GM13976 (cell line): ENCODE measurements at places on chromosomes 7 and 10.
A peak's percentile ranks its signal among the peaks of the same experiment; 100 is the strongest.

GRCh38 chr10:26445411-26446031 lies 7.4 kb downstream of the APBB1IP start:
- no peak for DNase-seq

GRCh38 chr7:134829380-134829986 lies 50.0 kb downstream of the CALD1 start:
- no peak for DNase-seq

GRCh38 chr10:122126763-122127659 lies 138.0 kb downstream of the TACC2 start:
- DNase-seq = no peak

GRCh38 chr10:112949875-112950507 lies at the start of gene TCF7L2:
Gene TCF7L2 (plus strand): TSS chr10:112950247. CDS start chr10:112950757, 510 bp downstream.
- peak; percentile 65 for DNase-seq

GRCh38 chr10:119818889-119819270 lies 53.8 kb downstream of the MCMBP start:
- DNase-seq = no peak

DNA sequence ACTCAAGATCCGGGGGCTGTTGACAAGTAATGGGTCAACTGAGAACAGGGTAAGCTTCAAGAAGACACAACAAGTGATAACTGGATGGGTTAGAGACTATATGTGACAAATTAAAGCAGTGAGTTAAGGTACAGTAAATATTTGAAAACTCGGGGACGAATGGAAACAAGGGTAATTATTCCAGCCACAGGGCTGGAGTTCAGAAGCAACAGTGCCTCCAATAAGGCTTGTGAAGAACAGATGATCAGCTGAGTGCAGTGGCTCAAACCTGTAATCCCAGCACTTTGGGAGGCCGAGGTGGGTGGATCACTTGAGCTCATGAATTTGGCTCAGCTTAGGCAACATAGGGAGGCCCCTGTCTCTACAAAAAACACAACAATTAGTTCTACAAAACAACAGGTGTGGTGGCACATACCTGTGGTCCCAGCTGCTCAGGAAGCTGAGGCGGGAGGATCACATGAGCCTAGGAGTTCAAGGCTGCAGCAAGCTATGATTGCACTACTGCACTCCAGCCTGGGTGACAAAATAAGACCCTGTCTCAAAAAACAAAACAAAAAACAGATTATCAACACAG lies 20.5 kb upstream of the DLD start:
- DNase-seq = no peak

- DNase-seq = no peak
Measured at GRCh38 chr7:110372685-110373084, 718.2 kb upstream of the LRRN3 start.

- DNase-seq = no peak
Measured at GRCh38 chr10:3446221-3446620, 273.6 kb upstream of the PITRM1 start.

DNA sequence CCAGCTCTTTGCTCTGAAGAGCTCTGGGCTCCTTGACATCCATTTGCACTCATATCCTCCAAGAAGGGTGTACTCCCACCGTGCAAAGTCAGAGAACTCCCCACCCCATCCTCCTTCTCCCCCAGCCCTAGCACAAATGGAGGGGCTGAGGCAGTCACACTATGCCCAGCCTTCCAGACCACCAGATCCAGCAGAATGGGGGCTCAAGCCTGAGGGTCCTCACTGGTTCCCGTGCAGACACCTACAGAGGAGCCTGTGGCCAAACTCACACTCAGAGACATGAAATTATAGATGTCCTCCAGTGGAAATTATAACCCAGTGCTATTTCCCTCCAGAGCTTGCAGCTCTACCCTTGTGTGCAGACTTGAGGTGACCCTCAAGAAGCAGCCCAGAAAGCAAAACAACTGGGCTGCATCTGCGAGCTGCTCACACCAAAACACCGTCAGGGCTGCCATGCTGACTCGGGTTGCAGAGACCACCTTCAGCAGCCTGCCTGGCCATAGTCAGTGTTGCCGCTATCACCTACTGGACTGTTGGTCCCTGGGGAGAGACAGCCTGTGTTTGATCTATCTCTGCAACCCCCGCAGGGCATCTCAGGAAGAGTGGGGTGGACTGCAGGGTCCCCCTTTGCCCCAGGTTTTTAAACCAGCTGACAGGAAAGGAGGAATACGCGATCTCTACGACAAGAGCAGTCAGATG lies 7.4 kb downstream of the ZNF488 start:
- DNase-seq = peak; percentile 10

GRCh38 chr10:131093346-131093745 lies 218.2 kb downstream of the TCERG1L start:
- DNase-seq = no peak

DNA sequence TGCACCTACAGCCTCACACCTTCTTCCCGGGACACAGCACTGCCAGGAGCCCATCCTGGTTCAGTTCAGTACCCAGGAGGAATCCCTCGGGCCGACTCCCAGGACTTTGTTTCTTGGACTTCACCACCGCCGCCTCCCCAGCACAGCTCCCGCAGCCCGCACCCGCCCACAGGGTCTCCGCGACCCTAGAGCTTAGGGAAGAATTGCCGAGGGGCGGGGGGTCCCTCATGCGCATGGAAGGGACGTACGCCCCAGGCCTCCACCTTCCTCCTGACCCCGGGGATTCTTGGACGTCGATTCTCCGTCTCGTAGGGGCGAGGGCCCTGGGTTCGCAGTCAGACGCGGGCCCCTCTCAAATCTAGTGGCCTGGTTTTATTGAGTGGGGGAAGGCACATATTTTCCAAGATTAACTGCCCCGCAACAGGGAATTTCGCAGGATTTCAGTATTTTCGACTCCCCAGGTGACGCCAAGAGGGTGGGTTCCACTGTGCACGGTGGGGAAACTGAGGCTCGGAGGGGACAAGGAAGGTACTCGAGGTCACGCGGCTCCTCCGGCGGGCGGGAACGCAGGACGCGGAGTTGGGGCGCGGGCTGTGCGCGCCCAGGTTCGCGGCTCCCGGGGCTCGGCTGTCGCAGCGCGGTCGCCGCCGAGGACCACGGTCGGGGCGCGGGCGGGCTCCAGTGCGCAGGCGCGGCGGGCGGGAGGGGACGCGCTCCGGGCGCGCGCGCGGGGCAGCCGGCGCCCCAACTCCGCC lies at the start of gene ADCY1:
Gene ADCY1 (plus strand): TSS at position 708 of the 755 bp plus-strand sequence. CDS start 176 bp downstream, outside the sequence.
- DNase-seq = peak; percentile 84

- DNase-seq = no peak
Measured at GRCh38 chr10:77043420-77043763, 594.2 kb downstream of the KCNMA1 start.

DNA sequence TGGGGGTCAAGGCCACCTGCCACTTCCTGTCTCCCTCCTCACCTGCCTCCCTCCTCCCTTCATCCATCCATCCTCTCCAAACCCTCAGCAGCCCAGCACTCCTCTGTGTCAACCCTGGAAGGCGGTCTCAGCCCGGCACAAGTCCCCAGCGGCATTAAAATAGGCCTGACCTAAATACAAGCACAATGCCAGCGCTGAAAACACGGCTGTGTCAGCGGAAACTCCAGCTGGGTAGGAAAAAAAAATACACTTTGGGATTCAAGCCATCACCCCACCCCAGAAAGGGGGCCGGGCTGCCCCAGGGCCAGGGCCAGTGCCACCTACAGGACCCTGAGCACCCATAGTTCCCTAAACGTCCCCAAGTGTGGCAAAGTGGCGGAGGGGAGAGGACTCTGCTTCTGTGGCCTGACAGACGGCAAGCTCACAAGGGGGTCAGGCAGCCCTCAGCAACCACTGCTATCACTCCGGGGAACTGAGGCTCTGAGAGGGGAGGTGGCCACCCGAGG lies 22.7 kb upstream of the GTF2IRD1 start:
- no peak for DNase-seq

DNA sequence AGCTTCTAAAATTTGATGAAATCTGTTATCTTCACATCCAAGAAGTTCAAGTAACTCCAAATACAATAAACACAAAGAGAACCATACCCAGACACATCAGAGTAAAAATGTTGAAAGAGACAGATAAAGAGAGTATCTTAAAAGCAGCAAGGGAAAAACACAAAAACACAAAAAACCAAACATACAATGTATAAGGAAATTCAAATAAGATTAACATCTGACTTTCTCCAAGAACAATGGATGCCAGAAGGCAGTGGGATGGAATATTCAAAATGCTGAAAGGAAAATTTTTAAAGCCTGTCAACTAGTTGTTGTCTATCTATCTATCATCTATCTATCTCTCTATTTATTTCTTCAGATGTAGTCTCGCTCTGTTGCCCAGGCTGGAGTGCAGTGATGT lies 72.4 kb upstream of the MKLN1 start:
- DNase-seq = no peak

DNA sequence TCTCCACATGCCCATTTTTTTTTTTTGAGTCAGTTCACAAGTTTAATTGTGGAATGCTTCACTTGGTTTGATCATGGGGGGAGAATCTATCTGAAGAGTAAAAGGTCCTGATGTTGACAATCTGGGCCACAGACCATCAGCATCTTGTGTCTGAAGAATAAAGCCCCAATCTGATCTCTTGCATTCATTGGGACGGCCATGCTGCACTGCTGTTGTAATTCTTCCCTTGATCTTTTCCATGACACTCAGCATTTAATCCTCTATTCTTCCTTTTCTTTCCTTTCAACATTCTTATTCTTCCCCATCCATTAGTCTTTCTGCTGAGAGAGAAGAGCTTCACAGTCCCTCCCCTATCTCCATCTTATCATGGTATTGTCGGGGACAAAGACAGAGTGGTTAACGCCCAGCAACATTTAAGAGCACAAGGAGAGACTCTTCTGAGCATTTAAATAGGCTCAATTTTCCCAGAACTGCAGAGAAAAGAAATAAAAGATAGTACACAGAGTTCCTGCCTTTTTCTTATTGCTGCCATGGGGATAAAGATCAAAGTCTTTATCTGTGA lies 1157.3 kb downstream of the SORCS3 start:
- no peak for DNase-seq
